ENCODE measurements at places on chromosomes 5 and 9.

DNA sequence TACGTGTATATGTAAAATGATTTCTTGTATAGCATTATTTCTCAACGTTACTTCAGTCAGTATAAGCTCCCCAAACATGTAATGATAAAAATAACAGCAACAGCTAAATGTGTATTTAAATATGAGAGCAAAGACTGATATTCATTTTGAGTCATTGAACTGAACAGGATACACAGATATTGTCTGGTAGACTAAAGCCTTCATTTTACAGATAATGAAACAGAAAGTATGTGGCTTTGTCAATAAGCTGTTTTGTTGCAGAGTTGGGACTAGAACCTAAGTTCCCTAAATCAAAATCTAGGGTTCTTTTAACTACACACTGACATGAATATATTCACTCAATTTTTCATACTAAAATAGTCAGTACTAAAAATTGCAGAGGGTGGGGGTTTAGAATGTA, 80.4 kb upstream of the MARCHF11 start:
- H3K4me3 ChIP-seq, result no peak overlapping the region
- peaks cover 6% of the 10 kb centered on the region for H3K27me3 ChIP-seq
- H3K27ac ChIP-seq, result no peak overlapping the region
- no peak for DNase-seq
- H3K4me1 ChIP-seq, result no peaks in the 10 kb centered on the region

DNA sequence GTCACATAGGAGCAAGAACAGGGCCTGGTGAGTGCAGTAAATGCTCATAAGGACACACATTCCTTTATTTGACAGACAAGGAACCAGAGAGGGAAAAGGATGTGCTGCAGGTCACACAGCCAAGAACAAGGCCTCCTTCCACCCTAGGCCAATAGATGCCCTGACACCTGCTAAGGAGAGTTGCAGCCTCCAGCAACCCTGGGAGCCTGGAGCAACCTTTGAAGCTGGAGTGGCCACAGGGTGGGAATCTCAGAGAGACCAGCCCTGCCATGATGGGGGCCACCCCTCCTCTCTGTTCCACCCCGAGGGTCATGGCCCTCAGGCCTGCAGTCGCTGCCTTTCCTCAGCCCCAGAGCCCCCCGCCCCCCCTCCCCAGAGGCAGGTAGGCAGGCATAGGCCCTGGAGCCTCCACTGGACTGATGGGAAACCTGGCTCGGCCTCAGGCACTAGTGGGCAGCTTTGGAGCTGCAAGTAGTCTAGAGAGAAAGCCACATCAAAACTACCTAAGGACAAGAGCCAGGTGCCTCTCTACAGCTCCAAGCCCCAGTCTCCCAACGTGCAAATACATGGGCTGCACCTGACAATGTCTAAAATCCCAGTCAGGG, 116.1 kb upstream of the SPOCK1 start:
- H3K4me3 ChIP-seq, result no peak overlapping the region
- peaks cover 6% of the 10 kb centered on the region for H3K27me3 ChIP-seq
- no peak overlapping the region for H3K27ac ChIP-seq
- no peaks in the 10 kb centered on the region for H3K36me3 ChIP-seq

DNA sequence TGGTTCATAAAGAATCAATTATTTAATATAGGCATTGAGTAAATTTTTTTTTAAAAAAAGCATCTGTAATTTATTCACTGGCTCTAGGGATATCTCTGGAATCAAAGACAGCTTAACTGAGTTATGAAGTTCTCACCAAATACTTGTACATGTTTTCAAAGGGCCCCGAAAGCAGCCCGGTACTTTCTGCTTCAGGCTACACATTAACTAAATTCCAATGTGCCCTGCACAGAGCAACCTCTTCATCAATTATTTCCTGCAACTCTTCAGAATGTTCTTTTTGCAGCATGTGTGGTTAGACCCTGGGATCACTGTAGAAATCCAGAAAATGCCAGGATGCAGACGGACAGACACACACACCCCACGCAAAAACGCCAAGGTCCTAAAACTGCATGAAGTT, 209.0 kb downstream of the EFNA5 start:
- peak overlapping the region; percentile 52 for H3K27ac ChIP-seq
- H3K36me3 ChIP-seq, result peaks cover 3% of the 10 kb centered on the region

GRCh38 chr5:76684756-76685519, 31.0 kb upstream of the F2R start:
- no peak for DNase-seq
- no peak overlapping the region for H3K27ac ChIP-seq
- no peaks in the 10 kb centered on the region for H3K27me3 ChIP-seq
- no peak overlapping the region for H3K4me3 ChIP-seq

GRCh38 chr5:56326116-56326515, 93.0 kb upstream of the ANKRD55 start:
- peaks cover 60% of the 10 kb centered on the region for H3K4me1 ChIP-seq
- no peak for DNase-seq
- H3K27ac ChIP-seq, result no peak overlapping the region
- no peak overlapping the region for H3K4me3 ChIP-seq
